ENCODE measurements at places on chromosomes 2 and 18.
A peak's percentile ranks its signal among the peaks of the same experiment; 100 is the strongest.

DNA sequence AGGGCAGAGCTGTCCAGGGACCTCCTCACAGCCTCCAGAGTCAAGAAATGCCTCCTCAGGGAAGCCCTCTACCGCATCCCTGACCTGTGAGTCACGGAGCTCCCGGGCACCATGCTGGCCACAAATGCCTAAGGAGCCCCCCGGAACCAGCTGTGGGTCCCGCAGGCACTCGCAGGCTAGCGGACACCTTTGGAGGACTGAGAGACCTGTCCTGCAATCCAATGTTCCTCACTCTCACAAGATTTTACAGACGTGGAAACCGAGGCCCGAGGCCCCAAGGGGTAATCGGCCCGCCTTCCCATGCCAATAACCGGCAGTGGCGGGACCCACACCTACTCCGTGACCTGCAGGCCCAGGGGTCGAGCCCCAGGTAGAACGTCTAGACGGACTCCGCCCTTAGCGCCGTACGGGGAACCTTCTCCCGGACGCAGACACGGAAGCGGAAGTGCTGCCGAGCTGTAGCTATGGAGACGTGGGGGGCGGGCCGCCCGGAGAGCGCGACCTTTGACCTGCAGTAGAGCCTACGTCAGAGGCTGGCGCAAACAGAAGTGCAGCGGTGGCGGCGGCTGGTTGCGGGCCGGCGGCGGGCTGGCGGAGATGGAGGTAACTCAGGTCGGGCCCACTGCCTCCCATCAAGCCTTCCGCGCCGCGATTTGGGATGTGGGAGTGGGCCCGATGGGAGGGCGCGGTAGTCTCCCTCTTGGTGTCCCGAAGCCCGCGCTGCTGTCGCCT lies at the start of gene GCC2:
GCC2 (plus strand) TSS at position 529 of the 732 bp plus-strand sequence; CDS start at position 598, 69 bp downstream.
- peak; percentile 85 for DNase-seq

GRCh38 chr2:67674668-67675067 lies 277.5 kb downstream of the ETAA1 start:
- DNase-seq: no peak

DNA sequence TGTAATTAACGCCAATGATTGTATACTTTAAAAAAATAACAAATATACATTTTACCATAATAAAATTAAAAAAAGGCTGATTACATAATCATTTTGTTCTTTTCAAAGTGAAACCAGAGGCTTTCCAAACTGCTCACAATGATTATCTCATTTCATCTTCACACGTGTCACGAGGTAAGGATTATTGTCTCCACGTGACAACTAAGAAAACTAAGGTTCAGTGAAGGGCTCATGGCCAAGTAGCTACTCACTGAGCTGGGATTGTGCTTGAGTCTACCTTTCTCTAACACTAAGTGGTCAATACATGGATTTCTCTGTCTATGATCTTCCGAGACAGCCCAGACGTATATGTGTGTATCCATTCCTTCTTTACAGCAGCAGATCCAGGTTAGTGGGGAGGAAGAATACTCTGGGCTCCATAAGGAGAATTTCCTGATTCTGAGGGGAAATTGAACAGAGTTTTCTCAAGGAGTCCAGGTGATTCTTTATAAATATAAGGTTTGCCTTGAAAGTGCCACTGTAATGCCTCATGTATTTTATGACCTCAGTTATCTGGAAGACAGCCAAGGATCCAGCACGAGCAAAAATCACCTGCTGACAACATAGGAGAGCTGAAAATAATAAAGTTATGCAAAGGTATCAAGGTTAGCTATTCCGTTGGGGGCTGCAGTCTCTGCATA lies 25.6 kb upstream of the ACSL3 start:
- no peak for DNase-seq

GRCh38 chr2:235806986-235807750 lies 313.3 kb downstream of the AGAP1 start:
- no peak for DNase-seq

DNA sequence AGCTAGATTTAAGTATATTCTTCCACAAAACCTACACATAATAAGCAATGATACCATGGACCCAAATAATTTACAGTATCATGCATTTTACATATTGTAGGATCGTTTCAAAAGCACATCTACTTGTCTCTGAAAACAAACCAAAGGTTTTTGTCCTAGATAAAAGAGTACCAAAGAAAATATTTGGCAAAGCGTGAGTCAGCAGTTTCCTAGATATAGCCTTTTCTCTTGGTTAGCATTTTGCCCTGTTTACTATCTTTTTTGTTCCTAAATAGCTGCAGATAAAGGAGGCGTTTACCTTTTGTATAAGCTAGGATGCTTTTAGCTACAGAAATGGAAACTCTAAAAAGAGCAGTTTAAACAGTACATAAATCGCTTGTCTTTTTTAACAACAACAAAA lies 305.8 kb upstream of the GULP1 start:
- DNase-seq: no peak

DNA sequence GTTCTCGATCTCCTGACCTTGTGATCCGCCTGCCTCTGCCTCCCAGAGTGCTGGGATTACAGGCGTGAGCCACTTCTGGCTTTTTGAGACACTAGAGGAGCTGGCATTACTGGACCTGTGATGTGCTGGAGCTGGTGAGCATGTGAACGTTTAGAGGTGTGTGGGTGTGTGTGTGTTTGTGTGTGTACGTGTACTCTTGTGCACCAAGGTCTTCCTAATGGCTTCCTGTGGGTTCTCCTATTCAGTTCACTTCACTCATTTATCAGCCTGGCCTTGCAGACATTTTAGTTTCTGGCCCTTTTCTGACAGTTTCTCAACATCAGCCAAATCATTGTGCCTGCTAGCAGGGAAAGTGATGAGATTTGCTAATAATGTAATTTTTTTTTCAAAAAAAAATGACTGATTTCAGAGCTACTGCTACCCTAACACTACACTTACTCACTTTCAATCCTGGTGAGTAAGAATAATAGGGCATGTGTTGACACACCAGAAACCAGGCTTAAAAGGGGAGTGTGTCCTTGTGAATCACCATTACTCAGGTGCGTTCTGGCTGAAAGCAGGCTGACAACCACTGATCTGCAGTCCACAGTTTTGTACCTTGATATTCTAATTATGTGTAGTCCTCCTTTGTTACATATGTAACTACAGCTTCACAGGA lies 41.0 kb upstream of the ACTR3 start:
- DNase-seq: no peak

DNA sequence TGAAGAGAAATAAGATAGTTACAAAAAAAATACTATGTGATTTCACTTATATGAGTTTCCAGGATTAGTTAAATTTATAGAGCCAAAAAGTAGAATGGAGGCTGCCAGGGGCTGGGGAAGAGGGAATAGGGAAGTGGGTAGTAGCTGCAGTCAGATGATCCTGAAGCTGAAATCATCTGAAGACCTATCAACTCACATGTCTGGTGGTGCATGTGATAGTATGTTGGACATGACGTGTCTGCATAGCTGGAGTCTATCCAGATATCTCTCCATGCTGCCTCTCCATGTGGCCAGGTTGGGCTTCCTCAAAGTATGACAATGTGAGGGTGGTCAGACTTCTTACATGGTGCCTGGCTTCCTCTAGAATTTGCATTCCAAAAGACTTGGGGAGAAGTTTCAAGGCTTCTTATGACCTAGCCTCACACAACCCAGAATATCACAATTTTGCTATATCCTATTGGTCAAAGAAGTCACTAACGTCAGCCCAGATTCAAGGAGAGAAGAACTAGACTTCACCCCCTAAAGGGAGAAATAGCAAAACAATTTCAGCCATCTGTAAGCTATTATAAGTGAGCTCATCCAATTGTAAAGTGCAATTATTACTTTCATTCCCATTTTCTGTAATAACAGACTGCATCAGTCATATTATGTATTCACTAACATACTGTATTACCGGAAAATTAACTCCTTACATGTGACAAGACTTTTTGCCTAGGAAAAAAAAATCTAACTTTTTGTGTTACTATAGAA lies 14.0 kb upstream of the ZNF396 start:
- no peak for DNase-seq

DNA sequence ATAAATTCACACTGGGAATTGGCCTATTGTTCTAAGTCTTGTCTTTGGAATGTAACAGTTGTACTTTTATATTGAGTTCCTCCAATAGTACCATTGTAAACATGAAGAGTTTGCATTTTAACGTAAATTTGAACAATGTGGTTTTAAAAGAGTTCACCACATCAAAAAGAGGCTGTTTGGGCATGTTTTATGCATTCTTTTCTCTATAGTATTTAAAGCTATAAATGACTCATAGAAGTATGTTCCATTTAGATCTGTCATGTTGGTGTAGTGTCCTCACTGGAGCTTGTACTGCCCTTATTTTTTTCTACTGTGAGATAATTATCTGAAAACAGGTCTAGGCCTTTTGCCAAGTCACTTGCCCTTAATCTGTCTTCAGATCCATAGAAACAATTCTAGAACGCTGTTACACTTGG lies 141.9 kb downstream of the RHBDD1 start:
- no peak for DNase-seq

DNA sequence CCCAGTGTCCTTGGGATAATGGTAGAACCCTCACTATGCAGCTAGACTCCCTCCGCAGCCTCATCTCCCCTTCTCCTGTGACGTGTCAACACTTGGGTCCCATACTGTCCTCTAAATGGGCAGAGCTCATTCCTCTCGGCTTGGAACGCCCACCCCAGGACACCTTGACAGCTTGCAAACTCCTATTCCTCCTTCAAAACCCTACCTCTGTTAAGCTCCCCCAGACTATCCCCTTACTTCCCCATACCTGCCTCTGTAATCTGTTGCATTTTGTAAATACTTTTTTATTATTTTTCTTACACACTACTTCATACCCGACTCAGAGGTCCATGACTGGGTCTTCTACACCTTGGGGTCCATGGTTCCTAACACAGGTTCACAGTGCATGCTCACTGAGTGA lies 28.0 kb downstream of the STEAP3 start:
- no peak for DNase-seq

GRCh38 chr2:158984604-158985135 lies 16.2 kb downstream of the TANC1 start:
- no peak for DNase-seq

DNA sequence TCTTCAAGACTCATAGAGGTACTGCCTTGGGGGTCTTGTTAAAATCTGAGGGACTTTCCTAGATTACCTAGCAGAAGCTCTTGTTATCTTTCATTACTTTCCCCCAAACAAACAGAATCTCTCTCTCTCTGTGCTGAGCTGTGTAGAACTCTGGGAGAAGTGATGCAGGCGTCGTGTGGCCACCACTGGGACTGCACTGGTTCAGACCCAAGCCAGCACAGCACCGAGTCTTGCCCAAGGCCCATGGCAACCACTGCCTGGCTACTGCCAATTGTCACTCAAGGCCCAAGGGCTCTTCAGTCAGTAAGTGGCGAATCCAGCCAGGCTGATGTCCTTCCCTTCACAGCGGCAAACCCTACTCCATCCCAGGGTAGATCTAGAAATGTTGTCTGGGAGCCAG lies 28.6 kb downstream of the PPP1R1C start:
- no peak for DNase-seq

GRCh38 chr2:41878716-41879234 lies 169.0 kb upstream of the PKDCC start:
- DNase-seq: no peak

- no peak for DNase-seq
Measured at GRCh38 chr18:77068321-77069312, 64.0 kb downstream of the MBP start.

DNA sequence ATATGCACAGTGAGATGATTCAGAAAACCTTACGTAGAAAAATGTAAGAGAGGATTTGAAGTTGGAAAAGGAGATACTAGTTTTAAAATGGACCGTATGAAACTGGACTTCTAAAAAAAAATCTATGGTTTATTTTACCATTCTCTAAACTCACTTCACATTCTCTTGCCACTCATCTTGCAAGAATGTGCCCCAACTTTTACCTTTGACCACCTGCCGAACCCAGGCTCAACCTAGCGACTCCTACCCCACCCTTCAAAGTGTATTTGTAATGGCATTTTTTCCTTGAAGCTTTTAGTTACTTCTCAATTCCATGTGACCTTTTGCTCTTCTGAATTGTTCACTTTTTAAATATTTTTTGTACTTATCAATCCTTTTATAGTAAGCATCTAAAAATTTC lies 160.8 kb downstream of the PHLPP1 start:
- no peak for DNase-seq

DNA sequence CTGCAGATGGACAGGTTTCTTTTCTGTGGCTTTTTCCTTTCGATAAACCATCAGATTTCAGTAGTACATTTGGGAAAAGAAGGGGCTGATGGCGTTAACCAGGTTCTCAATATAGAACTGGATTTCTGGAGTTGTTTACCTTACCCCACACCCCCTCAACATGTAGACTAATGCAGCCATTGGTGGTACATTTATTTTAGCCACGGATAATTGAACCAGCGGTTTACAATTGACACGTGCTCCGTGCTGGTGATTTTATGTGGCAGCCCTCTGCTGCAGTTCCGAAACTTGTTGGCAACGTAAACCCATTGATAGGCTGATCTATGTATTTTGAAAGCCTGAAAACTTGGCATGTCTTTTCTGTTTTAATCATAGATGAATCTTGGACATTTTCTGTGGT lies 5.4 kb downstream of the SOX11 start:
- no peak for DNase-seq

- no peak for DNase-seq
Measured at GRCh38 chr2:86025229-86025820, 80.4 kb downstream of the POLR1A start.

GRCh38 chr2:69221960-69222751 lies 164.9 kb downstream of the GFPT1 start:
- no peak for DNase-seq

GRCh38 chr2:128449226-128450061 lies 130.8 kb upstream of the HS6ST1 start:
- no peak for DNase-seq

Measured in AG09319 (cell line).